ENCODE measurements at places on chromosomes 5 and 9. TPM values are rescaled to one million over a fixed set of nuclear protein-coding genes. Genes with fewer than 3 reads are reported as not detected.

The LRRC19 gene
- total RNA-seq = not detected

The FBXW5 gene
- total RNA-seq = 115 TPM

The FBXL17 gene
- total RNA-seq = 16.8 TPM

The MAMDC2 gene
- total RNA-seq = 22.9 TPM

The PLAC8L1 gene
- total RNA-seq = not detected

The PAEP gene
- not detected for total RNA-seq

The CHSY3 gene
- 9.9 TPM for total RNA-seq

The WDR38 gene
- total RNA-seq = not detected

The SLC45A2 gene
- not detected for total RNA-seq

The FBP2 gene
- not detected for total RNA-seq

The ERBIN gene
- total RNA-seq = 132 TPM

The IDNK gene
- 3.0 TPM for total RNA-seq

The CCNO gene
- total RNA-seq = 0.32 TPM

The DNAJA1 gene
- 136 TPM for total RNA-seq

The TEX48 gene
- not detected for total RNA-seq

The CARTPT gene
- not detected for total RNA-seq

The IFNK gene
- total RNA-seq = not detected

The FREM1 gene
- total RNA-seq = 0.32 TPM

The GMCL2 gene
- total RNA-seq = not detected

The CEL gene
- under 0.01 TPM for total RNA-seq

The CTXN3 gene
- total RNA-seq = not detected

The NDST1 gene
- 87.2 TPM for total RNA-seq

The TSLP gene
- total RNA-seq = 0.43 TPM

The CDH10 gene
- total RNA-seq = 0.97 TPM

The SPINK7 gene
- total RNA-seq = not detected

The CACFD1 gene
- total RNA-seq = 7.7 TPM

The TUBB4B gene
- total RNA-seq = 151 TPM

The HSPB3 gene
- total RNA-seq = 6.1 TPM

The COL5A1 gene
- 295 TPM for total RNA-seq

The MAP1B gene
- 124 TPM for total RNA-seq

The MARCHF11 gene
- total RNA-seq = not detected

The SPATA31A3 gene
- not detected for total RNA-seq

The POC5 gene
- 10.6 TPM for total RNA-seq

The GRM6 gene
- not detected for total RNA-seq

The PSD2 gene
- not detected for total RNA-seq

The WHRN gene
- total RNA-seq = 1.3 TPM

The MCTP1 gene
- total RNA-seq = 20.9 TPM

The F2RL2 gene
- 29.8 TPM for total RNA-seq

The TSSK1B gene
- 0.64 TPM for total RNA-seq

The EFNA5 gene
- total RNA-seq = 6.5 TPM

The SLC23A1 gene
- total RNA-seq = not detected

The LPAR1 gene
- 54.4 TPM for total RNA-seq

The TICAM2 gene
- 7.1 TPM for total RNA-seq

The MYMK gene
- total RNA-seq = not detected
